Thymus (tissue), 14 donors: ENCODE measurements at places on chromosomes 5 and 9. TPM values are rescaled to one million over a fixed set of nuclear protein-coding genes. Genes with fewer than 3 reads are reported as not detected.

Gene SMC2
- polyA plus RNA-seq, result 4.7 TPM

Gene ADGRD2
- polyA plus RNA-seq, result 0.50 TPM

Gene GPRIN1
- 0.82 TPM for polyA plus RNA-seq

Gene SLC45A2
- polyA plus RNA-seq, result 0.05 TPM

Gene COL15A1
- polyA plus RNA-seq, result 3.8 TPM

Gene EQTN
- 0.21 TPM for polyA plus RNA-seq

- no peaks in the 10 kb centered on the region for H3K4me1 ChIP-seq
- H3K27me3 ChIP-seq, result no peaks in the 10 kb centered on the region
- no peak for DNase-seq
- no peak within 1 kb of the TSS for H3K27ac ChIP-seq
Measured at GRCh38 chr9:111794835-111795556, at the start of gene SHOC1. Gene SHOC1, minus strand, starts transcription at chr9:111794937. Its CDS starts 3,519 bp downstream, at chr9:111791418.

GRCh38 chr9:15244001-15244441 lies 63.0 kb downstream of the TTC39B start:
- H3K36me3 ChIP-seq, result no peaks in the 10 kb centered on the region
- H3K4me3 ChIP-seq, result no peak overlapping the region
- no peaks in the 10 kb centered on the region for H3K4me1 ChIP-seq
- DNase-seq, result no peak
- no peaks in the 10 kb centered on the region for H3K27me3 ChIP-seq

DNA sequence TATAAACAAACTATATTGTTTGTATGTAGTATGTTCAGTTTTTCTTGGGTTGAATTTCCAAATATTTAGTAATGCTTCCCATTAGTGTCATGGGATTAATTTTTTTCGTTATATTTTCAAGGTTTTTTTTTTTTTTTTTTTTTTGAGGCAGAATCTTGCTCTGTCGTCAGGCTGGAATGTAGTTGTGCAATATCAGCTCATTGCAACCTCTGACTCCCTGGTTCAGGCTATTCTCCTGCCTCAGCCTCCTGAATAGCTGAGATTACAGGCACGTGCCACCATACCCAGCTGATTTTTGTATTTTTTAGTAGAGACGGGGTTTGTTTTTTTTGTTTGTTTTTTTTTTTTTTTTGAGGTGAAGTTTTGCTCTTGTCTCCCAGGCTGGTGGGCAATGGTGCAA lies 10.6 kb downstream of the DDX46 start:
- no peaks in the 10 kb centered on the region for H3K27me3 ChIP-seq
- H3K27ac ChIP-seq, result no peak overlapping the region
- peaks cover 86% of the 10 kb centered on the region for H3K36me3 ChIP-seq
- no peak for DNase-seq

DNA sequence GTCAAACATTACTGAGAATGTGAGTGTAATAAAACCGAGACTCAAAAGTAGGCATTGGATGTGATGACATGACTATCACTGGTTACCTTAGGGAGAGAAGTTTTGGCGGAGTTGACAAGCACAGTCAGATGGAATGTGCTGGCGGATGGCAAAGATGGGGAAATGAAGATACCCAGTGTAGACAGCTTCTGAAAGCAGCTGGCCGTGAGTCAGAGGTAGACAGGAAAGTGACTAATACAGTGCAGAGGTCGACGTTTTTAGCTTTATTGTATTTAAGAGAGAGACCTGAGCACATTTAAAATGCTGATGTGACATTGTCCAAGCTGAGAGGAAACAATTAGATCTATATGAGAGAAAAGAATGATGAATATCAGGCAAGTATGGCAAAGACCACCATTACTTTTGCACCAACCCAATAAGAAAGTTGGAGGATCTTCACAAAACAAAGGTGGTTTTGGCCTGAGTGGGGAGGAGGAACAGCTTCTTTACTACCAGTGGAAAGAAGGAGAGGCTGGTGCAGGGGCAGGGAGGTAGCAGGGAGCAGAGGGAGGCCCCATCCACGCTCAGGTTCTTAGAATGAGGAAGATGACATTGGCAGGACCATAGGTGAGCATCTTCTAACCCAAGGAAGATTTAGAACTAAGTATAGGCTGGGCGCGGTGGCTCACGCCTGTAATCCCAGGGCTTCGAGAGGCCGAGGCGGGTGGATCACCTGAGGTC lies 36.7 kb upstream of the KCNIP1 start:
- H3K4me3 ChIP-seq, result no peak overlapping the region
- H3K27ac ChIP-seq, result no peak overlapping the region

DNA sequence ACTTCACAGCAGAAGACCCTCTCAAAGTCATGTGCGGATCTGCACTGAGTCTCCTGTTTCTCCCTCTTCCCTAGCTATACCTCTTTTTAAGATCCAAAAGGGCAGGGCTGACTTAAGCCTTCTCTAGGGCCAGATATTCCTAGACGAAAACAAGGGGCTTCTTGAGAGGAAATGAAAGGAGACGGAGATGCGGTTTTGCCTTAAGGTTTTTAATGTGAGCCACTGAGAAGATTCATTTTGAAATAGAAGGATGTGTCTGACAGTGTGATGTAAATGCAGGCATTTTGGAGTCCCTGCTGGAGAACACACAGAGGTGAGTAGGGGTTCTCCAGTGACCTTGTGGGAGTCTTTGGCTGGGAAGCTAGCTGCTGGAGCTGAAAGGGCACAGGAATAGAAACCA lies 15.6 kb upstream of the IL12B start:
- no peaks in the 10 kb centered on the region for H3K4me1 ChIP-seq
- no peak overlapping the region for H3K4me3 ChIP-seq

DNA sequence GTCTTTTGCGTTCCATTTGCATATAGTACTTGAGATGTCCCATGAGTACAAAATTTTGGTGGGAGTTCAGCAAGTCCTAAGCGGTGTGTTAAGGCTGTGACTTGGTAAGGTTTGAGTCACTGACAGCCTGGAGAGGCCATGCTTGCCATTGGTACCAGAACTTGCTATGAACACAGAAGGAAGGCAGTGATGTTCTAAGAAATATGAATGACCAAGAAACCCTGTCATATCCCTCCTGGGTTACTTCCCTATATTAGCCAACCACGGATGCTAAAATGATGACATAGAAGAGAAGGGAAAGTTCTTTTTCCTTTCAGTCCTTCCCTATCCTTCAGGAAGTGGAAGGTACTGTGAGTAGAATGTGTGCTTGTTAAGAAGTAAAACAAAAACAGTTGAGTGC lies 136.7 kb downstream of the GCNT1 start:
- H3K36me3 ChIP-seq, result no peaks in the 10 kb centered on the region
- H3K4me3 ChIP-seq, result no peak overlapping the region
- H3K27me3 ChIP-seq, result no peaks in the 10 kb centered on the region
- no peak overlapping the region for H3K27ac ChIP-seq

DNA sequence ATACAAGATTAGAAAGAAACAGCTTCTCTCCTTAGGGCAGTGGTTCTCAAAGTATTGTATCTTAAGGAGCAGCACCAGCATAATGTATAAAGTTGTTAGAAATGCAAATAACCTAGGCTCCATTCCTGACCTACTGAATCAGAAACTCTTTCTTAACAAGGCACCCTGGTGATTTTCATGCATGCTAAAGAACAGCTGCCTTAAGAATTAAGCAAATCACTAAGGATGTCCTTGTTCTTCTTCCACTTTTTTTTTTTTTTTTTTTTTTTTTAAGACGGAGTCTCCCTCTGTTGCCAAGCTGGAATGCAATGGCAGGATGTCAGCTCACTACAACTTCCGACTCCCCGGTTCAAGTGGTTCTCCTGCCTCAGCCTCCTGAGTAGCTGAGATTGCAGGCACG lies 1095.2 kb upstream of the EDIL3 start:
- no peak for DNase-seq
- no peak overlapping the region for H3K4me3 ChIP-seq
- H3K27ac ChIP-seq, result no peak overlapping the region
